NB4 (cell line): ENCODE measurements at places on chromosomes 1 and 21.

DNA sequence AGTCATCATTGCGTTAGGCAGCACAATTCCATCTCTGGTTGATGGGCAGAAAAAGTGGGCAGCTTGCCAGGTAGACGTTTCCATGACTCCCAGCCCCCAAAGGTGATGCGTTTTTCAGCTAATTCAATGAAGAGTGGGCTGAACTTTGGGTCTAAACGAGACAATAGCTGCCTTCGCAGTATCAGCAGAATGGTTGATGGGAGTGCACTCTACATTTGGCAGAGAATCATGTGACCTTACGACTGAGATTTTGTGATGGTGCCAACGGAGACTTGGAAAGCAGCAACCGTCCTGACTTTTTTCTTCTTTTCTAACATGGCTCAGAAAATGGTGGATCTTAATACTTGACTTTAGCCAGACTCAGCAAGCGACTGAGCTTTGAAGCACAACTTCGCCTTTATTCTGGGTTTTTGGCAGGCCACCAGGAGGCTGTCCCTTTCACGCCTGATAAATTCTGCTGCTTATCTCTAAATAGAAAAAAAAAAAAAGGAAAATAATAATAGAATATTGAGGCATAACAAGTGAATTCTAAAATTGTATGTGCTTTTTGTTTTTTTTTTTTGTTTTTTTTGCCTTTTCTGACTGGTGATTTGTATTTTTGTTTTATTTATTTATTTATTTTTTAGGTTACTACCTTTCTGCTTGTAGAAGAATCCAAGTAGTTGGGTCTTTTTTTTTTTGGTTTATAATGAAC, 804.8 kb downstream of the USP25 start:
- DNase-seq, result no peak

DNA sequence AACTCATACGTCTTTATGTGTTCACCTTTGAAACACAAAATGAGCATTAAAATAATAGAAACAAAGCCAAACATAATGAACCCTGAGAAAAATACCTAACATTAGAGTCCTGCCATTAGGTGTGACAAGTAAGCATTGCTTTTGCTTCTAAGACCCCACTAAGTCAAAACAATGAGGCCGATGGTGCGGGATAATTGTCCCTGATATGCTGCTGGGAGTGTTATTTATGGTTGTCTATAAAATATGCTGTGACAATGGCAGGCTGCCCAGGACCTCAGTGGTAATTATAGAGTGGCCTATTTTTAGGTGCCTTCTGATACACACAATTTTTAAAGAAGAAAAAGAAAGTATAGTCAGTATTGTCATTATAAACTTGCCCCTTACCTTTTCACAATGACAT, 1423.1 kb downstream of the AMY1C start:
- no peak for DNase-seq

DNA sequence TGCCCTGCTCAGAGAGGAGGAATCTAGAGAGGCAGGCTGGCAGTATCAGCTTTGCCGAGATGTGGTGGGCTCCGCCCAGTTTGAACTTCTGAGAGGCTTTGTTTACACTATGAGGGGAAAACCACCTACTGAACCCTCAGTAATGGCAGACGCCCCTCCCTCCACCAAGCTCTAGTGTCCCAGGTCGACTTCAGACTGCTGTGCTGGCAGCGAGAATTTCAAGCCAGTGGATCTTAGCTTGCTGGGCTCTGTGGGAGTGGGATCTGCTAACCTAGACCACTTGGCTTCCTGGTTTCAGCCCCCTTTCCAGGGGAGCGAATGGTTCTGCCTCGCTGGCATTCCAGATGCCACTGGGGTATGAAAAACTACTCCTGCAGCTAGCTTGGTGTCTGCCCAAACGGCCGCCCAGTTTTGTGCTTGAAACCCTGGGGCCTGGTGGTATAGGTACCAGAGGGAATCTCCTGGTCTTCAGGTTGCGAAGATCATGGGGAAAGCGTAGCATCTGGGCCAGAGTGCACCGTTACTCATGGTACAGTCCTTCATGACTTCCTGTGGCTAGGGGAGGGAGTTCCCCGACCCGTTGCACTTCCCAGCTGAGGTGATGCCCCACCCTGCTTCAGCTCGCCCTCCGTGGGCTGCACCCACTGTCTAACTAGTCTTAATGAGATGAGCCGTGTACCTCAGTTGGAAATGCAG, 43.6 kb downstream of the C21orf91 start:
- DNase-seq, result no peak

DNA sequence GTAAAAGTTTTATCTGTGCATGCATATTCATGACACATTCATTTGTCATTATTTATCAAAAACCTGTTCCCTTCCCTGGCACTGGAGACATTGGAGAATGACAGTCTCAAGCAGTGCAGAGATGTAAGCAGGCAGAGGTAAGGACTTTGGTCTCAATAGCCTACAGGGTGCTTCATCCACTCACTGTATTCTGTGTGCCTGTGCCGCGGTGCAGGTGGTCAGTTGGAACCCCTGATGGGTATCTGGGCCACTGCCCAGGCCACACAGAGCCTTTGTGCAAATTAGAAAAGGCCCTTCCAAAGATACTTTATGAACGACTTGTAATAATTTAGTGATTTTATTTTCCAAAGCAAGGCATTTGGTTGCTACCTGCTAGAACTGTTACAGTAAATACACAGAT, 44.0 kb downstream of the CDC42 start:
- no peak for DNase-seq
